ENCODE measurements at places on chromosomes 2 and 18.

DNA sequence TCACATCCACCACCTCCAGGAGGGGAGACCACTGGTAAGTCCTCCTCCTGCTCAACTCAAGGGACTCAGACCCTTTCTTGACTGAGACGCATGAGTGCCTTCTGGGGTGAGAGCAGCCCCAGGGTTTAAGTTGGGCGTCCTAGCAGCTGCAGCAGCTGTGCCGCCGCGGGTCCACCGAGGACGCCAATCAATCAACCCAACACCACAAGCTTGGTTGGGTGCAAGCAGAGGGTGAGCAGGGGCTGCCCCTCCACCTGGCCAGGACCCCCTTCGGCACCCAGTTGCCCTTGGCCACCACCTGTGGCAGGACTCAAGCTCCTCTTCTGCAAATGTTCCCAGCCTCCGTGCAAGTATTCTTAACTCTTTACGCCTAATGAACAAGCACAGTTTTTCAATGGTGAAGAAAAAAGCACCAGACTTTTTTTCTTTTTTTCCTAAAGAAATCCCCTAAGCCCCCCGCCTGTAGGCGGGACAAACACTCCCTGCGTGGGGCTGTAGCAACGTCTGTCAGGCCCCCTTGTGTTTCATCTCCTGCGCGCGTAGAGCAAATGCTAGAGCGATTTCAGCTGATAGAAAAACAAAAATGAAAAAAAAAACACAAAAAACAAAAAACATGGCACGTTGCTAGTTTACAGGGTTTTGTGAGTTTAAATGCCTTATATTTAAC, 197.1 kb downstream of the LOXHD1 start:
- no peak for DNase-seq

- no peak for DNase-seq
These were observed 686 bp upstream of the RGPD8 start for GRCh38 chr2:112433932-112434730.

GRCh38 chr2:7992612-7993602, 688.9 kb upstream of the ID2 start:
- peak; percentile 50 for DNase-seq

- DNase-seq, result no peak
These were observed 961.0 kb upstream of the CDH2 start for GRCh38 chr18:29137773-29138495.

- DNase-seq, result peak; percentile 61
These were observed 384.3 kb upstream of the SYT4 start for GRCh38 chr18:43661570-43661969.

- no peak for DNase-seq
These were observed 35.8 kb upstream of the EML6 start for GRCh38 chr2:54687595-54688152.

DNA sequence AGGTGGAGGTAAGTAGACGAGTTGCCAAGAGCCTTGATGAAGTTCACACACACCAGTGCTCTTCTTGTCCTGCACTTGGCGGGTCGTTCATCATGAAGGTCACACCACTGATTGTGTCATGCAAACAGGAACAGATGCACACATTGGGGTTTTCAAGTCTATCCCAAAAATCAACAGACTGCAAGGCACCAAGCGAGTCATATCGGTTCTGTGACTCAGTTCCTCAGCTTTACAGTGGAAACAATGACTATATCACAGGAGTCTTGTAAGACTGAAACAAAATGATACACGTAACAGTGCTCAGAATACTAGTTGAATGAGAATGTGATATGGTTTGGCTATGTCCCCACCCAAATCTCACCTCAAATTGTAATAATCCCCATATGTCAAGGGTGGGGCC, 526.9 kb upstream of the ID2 start:
- no peak for DNase-seq

- no peak for DNase-seq
These were observed 116.1 kb upstream of the GPC1 start for GRCh38 chr2:240319221-240319854.

GRCh38 chr2:35864141-35864540, 491.4 kb upstream of the CRIM1 start:
- no peak for DNase-seq

DNA sequence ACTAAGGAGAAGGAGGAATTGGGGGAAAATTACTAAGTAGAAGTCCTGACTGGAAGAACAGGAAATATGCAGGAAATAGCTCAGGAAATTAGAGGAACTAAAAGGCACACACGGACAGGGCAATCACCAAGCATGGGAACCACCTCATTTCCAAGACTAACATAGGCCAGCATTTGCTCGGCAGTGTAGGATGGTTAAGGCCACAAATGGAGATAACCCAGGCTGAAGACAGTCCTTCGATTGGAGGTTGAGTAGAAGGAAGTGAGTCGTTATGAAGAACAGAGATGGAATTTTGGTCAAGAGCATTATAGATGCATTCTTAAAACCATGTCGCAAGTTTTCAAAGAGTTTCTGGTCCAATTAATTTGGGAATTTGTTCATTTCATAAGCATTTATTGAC, 401.4 kb downstream of the ALK start:
- no peak for DNase-seq

DNA sequence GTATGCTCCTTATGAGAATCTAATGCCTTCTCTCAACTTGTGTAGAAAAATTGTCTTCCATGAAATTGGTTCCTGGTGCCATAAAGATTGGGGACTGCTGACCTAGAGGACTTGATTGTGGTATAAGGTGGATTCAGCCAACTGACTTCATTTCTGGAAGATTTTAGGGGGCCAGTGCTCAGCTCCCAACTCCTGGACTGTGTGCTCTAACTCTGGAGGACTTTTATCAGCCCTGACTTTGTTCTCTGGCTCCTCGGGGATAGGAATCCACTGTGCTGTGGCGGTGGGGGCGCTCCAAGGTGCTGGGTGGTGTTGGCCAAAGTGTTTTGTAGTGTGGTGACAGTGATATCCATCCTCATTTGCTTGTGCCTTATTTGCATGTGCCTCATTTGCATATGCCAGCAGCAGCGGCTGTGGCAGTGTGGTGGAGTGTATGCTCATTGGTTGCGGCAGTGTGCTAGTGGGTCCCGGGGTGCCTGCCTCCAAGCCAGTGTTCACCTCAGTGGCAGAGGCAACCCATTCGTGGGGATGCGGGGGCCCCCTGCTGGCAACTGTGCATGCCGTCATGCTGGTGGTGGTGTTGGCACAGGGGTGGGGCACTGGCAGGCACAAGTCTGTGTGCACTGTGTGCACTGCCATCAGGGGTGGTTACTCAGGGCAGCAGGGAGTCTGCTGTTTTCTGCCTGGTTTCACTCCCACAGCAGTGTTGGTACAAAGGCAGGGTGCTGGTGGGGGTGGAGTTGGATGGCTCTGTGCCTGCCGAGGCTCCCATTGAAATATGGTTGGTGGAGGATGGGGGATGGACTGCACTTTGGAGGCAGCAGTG, 19.6 kb downstream of the EHBP1 start:
- DNase-seq, result no peak

DNA sequence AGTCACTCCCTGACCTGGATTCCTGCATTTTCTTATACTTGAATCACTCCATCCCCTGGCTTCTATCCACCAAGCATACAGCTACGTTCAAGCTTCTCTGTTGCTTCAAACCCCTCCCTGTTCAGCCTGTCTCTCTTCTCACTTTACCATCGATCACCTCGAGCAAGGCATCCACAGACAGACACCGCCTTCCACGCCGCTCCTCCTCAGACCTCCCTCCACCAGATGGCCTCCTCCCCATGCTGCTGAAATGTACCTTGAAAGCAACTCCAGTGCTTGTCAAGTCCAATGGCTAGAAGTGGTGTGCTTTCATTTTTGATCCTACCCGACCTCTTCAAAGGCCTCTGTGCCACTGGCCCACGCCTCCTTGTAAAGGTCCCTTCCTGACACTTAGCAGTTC, 131.3 kb upstream of the ACAA2 start:
- DNase-seq, result no peak

- no peak for DNase-seq
These were observed 8.3 kb downstream of the CERKL start for GRCh38 chr2:181648478-181649155.

DNA sequence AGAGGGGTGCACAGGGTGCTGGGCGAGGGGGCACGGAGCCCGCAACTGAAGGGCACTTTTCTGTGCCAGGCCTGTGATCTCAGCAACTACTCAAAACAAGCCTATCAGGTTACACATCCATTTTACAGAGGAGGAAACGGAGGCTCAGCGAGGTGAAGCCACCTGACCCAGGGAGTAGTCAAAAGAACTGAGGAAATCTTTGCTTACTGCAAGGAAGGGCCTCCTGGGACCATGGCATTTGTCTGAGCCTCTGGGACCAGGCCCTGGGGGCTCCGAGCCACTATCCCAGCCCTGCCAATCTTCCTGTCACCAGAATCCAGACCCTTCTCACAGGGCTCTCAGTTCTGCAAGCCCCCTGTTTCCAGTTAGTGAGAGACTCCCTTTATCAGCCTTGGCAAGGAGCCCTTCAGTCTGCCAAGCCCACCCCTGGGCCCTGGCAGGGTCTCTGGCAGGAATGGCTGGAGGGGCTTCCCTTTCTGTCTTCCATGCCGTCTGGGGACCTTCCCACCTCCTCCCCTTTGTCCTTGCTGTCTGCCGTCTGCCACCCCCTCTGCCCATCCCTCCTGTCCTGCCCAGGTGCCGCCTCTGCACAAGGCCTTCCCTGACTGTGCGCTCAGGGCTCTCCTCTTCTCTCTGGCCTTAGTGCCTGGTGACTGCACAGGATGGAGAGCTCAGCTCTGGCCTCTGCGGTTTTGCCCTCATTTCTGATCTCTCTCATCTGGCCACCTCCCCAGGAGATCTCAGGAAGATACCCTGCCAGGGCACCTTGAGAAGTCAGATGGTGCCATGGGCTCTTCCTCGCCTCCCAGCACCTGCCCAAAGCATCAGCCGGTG, 194.7 kb upstream of the GLI2 start:
- DNase-seq, result no peak
